ENCODE measurements at places on chromosomes 1 and 21.

GRCh38 chr1:109239409-109240068, 9.8 kb upstream of the CELSR2 start:
- no peak for DNase-seq

- no peak for DNase-seq
These were observed 238.0 kb upstream of the NCAM2 start for GRCh38 chr21:20760221-20760620.

- no peak for DNase-seq
These were observed 160.8 kb upstream of the ARHGEF16 start for GRCh38 chr1:3293563-3294080.

- DNase-seq, result no peak
These were observed 730 bp downstream of the NOS1AP start for GRCh38 chr1:162070094-162070748.

DNA sequence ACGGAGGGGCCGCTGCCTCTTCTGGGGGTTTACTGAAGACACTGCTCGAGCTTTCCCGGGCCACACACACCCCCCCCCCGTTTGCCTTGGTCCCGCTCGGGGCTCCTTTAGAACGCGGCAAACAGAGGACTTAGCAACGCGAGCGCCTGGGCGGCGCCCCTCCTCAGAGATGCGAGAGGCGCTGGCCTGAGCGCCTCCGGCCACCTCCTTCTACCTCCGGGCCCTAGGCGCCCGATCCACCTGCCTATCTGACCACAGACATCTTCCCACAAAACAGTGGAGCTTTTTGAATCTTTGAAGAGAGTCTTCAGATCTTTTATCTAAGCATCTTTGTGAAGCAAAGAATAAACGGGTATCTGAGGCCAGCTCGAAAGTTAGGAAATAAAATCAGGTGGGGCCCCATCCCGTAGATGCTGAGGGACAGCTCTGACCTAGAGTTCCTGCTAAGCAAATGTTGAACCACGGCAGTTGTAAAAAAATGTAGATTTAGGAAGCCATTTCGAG, 436 bp upstream of the TTLL7 start:
- DNase-seq, result no peak

DNA sequence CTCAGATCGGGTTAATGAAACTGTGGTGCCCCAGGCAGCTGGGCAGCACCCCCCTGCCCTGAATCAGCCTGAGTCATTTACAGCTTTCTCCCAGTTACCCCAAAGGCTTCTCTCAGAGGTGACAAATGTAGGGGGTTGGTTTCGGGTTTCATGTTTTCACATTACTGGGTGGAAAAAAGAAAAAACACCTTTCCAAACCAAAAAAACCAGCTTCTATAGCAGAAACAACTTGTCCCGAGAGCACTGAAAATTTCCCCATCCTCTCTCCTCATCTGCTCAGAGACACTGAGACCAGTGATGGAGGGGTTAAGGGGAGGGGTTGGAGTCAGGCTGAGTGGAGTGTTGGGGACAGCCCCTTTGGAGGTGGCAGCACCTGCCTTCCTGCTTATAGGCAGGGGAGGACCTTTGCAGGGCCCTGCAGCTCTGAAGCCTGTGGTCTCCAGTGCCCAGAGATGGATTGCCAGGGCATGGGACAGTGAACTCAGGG, 15.6 kb downstream of the UTP11 start:
- no peak for DNase-seq

DNA sequence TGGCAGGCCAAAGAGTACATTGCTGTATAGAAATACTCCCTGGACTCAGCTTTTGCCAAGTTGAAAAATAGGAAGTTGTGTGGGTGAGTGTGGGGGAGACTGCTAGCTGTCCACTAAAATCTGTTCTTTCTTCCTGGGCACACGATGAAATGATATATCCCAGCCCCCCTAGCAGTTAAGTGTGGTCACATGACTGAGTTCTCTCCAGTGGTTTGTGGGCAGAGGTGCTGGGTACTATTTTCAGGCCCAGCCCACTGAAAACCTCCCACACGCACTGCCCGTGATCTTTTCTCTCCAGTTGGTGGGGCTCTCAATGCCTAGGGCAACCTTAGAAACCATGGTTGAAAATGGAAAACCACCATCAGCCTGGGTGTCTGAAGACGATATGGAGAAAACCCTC, 119.7 kb upstream of the LMO4 start:
- no peak for DNase-seq

- DNase-seq, result no peak
These were observed 57.4 kb upstream of the MTF2 start for GRCh38 chr1:93021539-93022134.

DNA sequence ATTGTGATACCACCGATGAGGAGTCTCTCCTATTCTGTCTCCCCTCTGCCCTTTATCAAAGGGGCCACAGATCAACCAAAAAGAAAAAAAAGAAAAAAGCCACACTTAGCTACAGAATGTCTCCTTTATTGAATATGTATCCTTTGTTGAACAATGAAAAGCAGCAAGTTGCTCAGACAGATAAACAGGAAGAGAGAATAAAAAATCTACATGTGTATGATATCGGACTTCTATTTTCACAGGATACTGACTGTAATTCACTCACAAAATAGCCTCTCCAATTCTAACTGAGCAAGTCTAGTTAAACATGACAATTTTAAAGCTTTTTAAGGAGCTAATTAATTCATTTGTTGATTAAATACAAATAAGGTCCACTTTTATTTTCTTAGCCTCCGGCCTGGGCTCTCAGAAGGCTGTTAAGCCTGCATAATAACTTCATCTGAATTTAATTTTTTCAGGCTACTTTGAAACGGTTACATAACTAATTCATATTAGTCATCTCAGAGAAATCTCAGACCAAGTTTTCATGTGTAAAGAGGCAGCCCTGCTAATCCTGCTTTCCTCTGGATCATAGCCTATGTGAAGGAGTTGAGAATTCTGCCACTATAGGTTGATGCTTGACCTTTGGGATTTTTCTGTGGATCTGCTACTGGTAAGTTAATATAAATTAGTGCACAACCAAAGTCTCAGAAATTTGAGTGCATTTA, 304.1 kb upstream of the NR5A2 start:
- no peak for DNase-seq

DNA sequence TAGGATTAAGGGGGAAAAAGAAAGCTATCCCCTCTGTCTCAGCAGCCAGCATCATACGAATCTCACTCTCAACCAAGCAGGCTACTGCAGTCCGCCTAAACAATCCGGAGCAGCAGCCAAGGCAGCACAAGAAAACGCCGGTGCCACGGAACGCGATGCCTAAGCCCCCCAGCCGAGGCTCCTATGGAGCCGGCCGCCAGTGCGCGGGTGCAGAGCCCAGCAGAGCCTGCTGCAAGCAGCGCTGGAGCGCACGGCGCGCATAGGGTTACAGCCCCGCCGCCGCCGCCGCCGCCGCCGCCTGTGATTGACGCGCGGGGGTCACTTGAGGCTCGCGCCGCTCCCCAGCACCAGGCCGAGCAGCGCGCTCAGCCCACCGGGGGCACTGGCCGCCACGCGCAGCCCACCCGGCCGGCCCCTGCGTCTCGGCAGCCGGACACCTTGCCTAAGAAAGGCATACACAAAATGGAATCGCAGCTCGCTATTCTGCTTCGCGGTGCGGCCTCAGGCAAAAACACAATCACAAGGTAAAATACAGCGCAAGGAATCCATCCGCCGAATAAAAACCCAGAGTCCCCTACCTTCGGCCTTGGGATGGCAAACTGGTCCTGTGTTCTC, 780 bp downstream of the HIVEP3 start:
- DNase-seq, result peak; percentile 45

- DNase-seq, result no peak
These were observed 130.8 kb downstream of the S1PR1 start for GRCh38 chr1:101367630-101368029.

- DNase-seq, result no peak
These were observed 187.3 kb downstream of the SLC44A5 start for GRCh38 chr1:75423616-75424015.

- no peak for DNase-seq
These were observed 20.5 kb downstream of the IQGAP3 start for GRCh38 chr1:156551869-156552268.

DNA sequence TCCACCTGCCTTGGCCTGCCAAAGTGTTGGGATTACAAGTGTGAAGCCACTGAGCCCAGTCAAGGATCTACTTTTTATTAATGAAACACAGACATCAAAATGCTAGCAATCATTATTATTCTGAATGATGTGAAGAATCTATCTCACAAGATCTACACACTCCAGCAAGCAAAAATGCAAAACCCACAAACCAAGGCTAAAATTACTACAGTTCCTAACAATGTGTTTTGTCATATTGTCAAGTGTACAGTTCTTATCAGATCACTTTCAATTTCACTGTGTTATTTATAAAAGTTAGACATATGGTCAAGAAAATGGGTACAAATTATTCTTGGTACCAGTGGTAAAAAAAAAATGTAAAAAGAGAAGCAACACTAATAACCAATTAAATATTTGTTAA, 61.3 kb upstream of the SDC3 start:
- no peak for DNase-seq

DNA sequence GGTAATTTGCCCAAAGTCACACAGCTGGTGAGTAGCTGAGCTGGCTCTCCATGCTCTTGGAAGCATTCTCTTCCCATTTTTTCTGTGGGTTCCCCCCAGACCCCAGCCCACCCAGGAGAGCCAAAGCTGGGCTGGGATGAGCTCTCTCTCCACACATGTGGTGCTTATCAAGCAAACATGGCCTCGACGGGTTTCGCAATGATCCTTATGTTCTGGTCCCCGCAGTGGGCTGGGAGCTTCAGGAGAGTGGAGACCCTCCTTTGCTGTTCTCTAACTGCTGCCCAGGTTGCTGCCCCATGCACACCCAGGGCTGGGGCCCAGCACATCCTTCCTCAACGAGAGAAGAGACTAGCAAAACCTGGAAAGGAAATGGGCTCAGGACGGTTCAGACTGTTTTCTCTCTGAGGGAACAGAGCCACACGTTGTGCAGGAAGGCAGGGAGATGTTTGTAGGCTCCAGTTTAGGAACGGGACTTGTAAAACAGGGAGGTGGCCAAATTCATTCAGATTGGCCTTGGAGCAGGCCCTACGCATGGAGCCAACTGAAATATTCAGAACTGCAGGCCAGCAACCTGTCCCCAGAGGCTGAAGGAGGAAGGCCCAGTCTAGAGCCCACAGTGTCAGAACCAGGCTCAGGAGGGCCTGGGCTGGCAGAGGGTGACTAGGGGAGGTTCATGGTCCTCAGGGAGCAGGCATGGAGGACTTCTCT, 27.2 kb upstream of the CSF1 start:
- DNase-seq, result no peak

DNA sequence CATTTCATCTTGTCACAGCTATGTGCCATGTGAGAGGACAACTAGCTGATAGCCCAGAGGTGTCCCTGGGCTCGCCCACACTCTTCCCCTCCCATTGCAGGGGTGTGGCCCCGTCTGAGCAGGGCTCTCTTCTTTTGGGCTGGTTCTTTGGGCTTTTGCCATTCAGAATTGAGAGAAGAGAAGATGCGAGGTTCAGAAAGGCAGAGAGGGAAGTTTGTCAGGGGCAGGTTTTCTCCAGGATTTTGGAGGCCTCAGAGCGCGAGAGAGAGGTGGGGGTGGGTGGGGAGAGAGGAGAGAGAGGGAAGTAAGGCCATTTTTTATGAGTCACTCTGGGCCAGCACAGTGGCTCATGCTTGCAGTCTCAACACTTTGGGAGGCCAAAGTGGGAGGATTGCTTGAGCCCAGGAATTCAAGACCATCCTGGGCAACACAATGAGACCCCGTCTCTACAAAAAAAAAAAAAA, 5.2 kb downstream of the IFI6 start:
- DNase-seq, result no peak

GRCh38 chr1:113517983-113518382, 127.7 kb downstream of the MAGI3 start:
- no peak for DNase-seq

DNA sequence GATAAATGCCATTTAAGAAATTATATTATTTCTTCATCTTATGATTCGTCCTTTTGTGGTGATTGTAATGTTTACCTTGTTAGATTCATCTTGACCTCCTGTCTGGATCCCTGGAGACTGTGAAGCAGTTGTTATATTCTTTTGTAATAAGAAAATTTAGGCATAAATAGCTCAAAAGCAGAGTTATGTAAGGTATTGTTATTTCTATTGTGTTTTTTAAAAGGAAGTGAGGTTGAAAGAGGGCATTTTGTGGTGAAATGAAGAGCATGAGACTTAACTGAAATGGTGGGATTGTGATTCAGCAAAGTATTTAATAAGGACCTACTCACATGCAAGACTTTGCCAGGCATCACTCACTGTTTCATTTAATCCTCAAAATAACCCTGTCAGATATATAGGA, 104.0 kb downstream of the PDE4B start:
- DNase-seq, result no peak

DNA sequence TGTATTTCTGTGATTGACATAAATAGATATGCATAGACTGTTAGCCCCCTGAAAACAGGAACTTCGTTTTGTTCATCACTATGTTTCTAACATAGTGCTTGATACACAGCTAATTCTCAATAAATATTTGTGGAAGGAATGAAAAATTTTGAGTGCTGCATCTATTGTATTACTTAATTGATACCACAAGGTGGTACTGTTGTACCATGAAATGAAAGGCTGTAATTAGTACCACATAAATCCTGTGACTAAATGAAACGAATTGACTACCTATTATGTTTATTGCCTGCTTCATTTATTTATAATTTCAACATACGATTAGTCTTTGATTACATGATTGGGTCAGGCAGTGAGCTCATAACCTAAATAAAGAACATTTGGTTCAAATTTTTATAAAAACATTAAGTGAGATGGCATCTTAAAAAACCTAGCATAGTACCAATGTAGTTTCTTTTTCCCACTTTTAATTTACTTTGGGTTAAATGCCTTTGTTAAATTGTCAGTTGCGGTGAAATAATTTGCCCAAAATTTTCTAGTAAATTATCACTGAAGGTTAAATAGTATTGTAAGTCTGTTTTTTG, 15.0 kb upstream of the TGFB2 start:
- no peak for DNase-seq

DNA sequence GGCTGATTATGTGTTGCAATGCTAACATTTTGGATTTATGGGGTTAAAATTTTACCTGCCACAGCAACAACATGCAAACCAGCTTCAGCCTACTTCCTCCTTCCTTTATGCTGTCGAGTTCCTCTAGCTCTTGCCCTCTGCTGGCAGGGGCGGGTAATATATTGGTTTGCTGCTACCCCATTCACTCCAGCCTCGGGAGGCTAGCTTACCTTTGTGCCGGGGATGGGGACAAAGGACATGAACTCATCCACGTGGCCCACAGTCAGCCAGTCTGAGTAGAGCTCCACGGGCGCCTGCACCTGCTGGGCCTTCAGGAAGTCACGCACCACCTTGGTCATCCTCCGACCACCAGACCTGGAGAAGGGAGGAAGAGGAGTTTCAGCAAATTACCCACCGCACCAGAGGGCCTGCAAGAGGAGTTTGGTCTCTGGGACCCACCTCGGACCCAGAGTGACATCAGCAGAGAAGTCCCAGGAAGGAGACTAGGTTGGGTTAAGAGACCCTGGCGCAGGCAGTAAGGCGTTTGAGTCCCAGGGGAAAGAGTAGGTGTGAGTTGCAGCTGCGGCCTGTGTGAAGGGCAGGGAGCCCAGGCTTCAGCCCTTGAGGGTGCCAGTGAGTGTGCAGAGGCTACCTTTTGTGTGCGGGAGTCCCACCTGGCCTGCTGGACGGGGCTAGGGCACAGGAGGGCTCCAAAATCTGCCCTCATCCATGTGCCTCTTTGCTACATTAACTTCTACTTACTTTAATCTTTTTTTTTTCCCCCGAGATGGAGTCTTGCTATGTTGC, 21.8 kb upstream of the SDHB start:
- no peak for DNase-seq

Data from T-helper 9 cell (primary cell).